ENCODE measurements at places on chromosomes 1 and 21. TPM values are rescaled to one million over a fixed set of nuclear protein-coding genes. Genes with fewer than 3 reads are reported as not detected.

The PPIAL4G gene
- total RNA-seq: not detected

The TRIM46 gene
- 3.4 TPM for total RNA-seq

The LCE2C gene
- not detected for total RNA-seq

The PYCR2 gene
- total RNA-seq: 32.4 TPM

The LRRC3 gene
- 0.43 TPM for total RNA-seq

The ELAPOR1 gene
- total RNA-seq: 0.24 TPM

The NID1 gene
- 2.4 TPM for total RNA-seq

The RNF223 gene
- total RNA-seq: 3.8 TPM

The SYTL1 gene
- total RNA-seq: 53.7 TPM

The SIM2 gene
- total RNA-seq: 0.96 TPM

The KRTAP21-2 gene
- not detected for total RNA-seq
